ENCODE measurements at places on chromosomes 3 and 15.
A peak's percentile ranks its signal among the peaks of the same experiment; 100 is the strongest.

DNA sequence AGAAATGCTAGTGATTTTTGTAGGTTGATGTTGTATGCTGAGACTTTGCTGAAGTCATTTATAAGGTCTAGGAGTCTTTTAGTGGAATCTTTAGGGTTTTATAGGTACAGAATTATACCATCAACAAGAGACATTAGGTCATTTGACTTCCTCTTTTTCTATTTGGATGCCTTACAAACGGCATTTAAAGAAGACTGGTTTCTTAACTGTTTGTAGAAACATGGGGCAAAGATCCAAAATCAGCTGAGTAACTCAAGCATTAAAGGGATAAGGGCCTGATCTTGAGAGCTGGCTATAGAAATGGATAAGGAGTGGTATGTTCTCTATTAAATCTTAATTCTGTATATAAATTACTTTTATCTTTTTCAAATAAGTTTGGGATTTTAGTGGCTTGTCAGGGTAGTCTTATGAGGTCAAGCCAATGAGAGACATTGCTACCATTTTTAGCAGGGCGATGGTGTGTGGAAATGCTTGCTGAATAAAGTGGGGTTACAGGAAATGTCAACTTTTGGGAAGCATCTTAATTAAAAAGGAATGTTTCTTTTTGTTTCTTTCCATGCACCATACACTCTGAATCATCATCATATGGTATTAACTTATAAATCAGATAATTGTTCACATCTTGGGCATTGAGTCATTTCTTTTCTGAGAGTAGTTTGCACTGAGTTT lies 197.7 kb upstream of the GBE1 start:
- DNase-seq: no peak

DNA sequence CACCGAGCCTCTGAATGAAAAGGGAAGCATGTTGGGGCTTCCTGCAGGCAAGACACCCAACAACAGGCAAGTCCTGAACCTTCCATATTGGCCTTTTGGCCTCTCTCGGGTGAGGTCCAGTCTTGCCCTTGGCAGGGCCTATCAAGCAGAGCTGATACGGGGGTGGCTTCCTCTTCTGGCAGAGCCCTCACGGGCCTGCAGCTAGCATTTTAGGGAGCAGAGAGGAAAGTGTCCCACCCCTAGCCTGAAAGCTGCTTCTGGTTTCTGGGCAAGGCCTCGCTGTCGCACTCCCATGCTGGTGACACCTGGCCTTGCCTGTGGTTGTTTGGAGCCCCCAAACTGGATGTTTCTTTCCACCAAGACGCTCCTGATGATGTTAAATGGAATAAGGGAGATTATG lies 31.8 kb upstream of the CTSH start:
- DNase-seq: no peak

GRCh38 chr3:62622553-62623174 lies 249.3 kb upstream of the FEZF2 start:
- DNase-seq: peak; percentile 68

GRCh38 chr3:31106912-31107311 lies 212.5 kb upstream of the GADL1 start:
- DNase-seq: no peak

DNA sequence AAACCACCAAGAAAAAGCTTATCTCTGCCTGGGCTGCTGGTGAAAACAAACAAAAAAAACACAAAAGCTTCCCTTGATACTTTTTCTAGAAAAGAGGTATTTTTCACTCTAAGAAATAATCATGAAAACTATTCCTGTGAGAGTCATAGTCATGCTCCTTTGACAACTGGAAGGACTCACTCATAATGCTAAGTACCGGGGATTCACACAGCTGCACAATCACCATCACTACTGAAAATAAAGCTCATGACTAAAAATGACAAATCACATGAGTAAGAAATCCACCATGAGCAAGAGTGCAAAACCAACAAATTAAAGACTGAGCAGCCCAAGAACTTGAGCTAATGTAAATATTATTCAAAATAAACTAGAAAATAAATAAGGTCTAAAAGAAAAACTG lies 10.6 kb upstream of the POU1F1 start:
- DNase-seq: no peak

DNA sequence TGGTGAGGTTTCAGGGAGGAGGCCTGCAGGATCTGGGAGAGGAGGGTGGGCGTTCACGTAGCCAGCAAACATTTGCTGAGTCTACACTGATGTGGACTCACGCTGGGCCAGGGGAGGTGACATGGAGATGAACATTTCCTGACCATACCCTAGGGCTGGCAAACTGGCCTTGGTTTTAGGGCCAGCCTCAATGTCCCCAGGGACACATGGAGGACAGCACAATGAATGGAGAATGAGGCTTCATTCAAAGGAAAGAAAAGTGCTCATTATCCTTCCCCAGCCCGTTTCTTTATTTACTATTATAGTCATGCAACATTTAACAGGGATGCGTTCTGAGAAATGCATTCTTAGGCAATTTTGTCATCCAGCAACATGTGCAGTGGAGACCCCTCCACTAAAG lies 26.8 kb downstream of the ACAN start:
- DNase-seq: no peak

- DNase-seq: no peak
These were observed 53.9 kb upstream of the HERC1 start for GRCh38 chr15:63887630-63888029.

DNA sequence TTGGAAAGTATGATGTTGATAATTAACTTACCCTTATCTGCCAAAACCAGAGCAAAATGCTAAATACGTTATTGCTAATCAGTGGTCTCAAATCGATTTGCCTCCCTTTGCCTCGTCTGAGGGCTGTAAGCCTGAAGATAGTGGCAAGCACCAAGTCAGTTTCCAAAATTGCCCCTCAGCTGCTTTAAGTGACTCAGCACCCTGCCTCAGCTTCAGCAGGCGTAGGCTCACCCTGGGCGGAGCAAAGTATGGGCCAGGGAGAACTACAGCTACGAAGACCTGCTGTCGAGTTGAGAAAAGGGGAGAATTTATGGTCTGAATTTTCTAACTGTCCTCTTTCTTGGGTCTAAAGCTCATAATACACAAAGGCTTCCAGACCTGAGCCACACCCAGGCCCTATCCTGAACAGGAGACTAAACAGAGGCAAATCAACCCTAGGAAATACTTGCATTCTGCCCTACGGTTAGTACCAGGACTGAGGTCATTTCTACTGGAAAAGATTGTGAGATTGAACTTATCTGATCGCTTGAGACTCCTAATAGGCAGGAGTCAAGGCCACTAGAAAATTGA lies 59.7 kb downstream of the DCUN1D1 start:
- peak; percentile 100 for DNase-seq

GRCh38 chr15:63492541-63493077 lies 11.8 kb upstream of the USP3 start:
- no peak for DNase-seq

All from hematopoietic multipotent progenitor cell treated with erythropoietin and hydrocortisone succinate and interleukin-3 and kit ligand, for 8 days (in vitro differentiated cells).